ENCODE measurements at places on chromosomes 6 and 20.

DNA sequence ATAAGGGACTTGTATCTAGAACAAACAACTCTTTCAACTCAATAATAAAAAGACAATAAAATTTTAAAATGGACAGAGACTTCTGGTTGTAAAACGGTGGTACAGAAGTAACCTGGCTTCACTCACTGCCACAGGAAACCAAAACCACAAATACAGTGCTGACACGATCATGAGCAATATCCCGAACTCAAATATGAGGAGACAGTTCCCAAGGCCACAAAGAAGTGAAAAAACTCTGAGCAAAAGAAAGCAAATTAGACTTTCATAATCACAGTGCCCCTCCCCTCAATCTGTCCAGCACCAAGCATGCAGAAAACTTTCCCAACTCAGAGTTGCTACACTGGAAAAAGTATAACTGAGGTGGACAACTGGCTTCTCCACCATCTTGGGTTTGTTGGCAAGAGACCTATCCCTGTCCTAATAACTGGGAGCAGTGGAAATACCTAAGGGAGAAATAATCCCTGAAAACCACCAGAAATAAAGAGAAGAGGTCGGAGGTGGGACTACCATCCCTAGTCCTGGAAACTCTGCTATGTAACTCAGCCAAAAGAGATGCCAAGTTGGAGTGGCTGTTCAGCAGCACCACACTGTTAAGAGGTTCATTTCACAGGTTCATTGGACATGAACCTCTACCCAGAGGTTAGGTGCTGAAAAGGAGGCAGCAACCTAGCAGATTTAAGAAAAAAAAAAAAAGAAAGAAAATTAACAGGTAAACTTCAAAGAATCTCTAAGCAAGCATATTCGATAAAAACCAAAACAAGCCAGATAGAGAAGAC, 55.5 kb downstream of the REV3L start:
- DNase-seq, result no peak

DNA sequence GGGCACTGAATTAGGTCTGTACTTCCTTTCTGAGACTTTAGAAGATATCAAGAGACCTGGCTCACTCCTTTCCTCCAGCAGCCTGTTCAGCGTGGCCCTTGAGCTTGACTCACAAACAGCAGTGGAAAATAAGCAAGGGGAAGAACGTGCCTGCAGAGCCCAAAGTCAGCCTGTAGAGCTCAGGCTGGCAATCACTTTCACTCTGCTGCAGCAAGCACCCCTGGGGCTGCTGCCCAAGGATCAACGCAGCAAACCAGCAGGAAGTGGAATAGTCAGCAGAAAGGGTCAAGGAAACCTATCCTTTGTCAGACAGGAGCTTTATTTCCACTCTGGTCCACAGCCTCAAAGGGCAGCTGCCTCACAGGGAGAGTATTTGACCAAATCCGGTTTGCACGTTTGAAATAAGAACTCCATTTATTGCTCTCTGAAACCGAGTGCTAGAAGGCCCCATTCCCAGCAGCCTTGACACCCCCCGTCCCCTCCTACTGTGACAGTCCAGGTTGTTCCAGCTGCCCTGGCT, 77.4 kb downstream of the PRDM1 start:
- DNase-seq, result no peak

GRCh38 chr6:140609321-140609720, 1234.9 kb upstream of the CITED2 start:
- DNase-seq, result no peak

- DNase-seq, result no peak
Observed at GRCh38 chr6:16166871-16167608, 38.2 kb downstream of the MYLIP start.

- DNase-seq, result no peak
Observed at GRCh38 chr20:39946053-39946810, 742.8 kb downstream of the MAFB start.

DNA sequence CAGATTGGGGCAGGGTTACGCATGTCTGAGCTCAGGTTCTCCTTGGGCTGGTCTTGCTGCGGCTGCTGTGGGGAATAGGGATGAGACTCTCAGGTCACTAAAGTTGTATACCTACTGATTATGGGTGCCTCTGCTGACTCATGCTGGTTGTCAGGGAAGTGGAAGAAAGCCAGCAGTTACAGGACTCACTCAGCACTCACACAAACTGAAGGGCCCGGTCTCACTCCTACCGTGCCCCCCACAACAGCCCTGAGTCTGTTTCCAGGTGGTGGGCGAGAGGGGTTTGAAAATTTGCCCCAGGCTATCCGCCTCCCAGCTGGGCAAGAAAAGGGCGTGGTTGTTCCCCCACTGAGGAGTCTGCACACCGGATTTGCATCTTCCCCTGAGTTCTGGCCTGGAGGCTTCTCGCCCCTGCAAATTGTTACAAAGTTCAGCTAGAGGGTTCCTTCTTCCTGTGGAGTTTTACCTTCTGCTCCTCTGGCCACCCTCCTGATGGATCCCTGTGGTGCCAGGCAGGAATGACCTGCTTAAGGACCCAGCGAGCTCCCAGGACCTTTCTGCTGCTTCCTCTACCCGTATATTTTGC, 659.2 kb downstream of the HDGFL1 start:
- no peak for DNase-seq

DNA sequence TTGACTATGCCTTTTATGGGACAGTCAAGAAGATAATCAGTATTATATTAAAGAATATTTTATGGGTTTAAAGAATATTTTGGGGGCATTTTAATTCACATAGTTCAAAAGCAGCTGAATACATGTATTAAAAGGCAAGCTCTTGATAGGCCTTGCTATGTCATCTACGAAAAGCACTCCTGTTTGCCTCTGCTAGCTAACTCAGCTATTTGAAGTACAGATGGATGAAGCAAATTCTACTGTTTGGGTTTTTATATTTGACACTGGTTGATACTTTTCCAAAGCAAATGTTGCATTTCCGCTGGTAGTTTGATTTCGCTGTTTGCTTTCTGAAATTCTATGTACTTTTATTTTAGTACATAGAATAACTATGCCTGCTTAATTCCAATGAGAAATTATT, 47.0 kb downstream of the SLC22A3 start:
- DNase-seq, result no peak

GRCh38 chr20:37622728-37623127, 71.1 kb upstream of the CTNNBL1 start:
- DNase-seq, result no peak

DNA sequence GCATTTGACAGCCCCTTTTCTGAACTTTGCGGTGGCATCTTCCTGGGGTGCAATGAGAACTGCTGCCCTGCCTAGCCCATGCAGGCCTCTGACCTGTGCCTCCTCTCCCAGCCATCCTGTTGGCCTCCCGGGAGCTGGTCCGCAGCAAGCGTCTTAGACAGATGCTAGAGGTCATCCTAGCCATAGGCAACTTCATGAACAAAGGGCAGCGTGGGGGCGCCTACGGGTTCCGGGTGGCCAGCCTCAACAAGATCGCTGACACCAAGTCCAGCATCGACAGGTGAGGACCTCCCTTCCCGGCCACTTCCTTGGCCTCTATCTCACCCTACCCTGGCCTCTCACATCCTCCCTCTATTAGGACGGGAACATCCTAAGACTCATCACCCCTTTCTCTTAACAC, 37.6 kb downstream of the MOCS1 start:
- no peak for DNase-seq

DNA sequence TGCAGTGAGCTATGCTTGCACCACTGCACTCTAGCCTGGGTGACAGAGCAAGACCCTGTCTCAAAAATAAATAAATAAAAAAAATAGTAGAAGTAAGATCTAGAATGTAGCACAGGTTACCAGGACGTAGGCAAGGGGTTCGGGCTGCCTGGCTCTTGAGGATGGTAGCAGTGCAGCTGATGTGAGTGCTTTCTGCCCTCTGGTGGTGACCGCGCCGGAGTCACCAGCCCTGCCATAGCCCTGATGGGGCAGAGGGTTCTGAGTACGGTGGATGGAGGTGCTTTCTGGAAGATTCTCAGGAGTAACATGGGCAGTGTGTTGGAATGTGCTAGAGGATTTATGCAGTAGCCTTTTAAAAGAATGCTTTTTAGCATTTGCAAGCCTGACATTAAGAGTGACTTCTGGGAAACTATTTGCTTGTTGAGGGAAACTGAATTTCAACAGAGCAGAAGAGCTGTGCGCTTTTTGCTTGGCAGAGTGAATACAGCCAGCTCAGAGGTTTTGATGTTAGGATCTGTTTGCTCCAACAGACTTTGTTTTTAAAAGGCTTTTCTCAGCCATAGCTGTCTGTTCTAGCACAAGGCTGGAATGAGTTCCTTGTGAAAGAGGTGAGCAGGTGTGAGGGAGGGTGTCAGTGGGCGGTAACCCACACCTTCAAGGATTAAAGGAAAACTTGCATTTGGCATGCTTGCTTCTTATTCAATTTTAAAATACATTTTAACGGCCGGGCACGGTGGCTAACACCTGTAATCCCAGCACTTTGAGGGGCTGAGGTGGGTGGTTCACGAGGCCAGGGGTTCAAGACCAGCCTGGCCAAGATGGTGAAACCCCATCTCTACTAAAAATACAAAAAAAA, 65.9 kb downstream of the PTPN1 start:
- peak; percentile 65 for DNase-seq

DNA sequence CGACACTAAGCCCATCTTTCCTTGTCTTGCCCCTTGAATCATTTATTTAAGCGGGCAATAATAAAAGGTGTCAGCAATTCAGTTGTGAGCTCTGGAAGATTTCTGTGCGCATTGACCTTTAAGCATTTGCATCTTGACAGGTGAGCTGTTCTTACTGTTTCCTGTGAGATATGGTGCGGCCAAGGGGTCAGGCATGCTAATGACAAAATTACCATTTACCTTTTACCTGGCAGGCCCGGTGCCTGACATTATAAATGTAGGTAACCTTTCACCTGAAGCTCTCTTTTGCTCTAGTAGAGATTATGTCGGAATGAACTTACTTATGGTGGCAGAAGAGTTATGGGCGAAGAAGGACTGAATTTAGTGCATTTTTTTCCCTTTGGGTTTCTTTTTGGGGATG, 89.3 kb upstream of the EEF1E1 start:
- DNase-seq, result no peak

DNA sequence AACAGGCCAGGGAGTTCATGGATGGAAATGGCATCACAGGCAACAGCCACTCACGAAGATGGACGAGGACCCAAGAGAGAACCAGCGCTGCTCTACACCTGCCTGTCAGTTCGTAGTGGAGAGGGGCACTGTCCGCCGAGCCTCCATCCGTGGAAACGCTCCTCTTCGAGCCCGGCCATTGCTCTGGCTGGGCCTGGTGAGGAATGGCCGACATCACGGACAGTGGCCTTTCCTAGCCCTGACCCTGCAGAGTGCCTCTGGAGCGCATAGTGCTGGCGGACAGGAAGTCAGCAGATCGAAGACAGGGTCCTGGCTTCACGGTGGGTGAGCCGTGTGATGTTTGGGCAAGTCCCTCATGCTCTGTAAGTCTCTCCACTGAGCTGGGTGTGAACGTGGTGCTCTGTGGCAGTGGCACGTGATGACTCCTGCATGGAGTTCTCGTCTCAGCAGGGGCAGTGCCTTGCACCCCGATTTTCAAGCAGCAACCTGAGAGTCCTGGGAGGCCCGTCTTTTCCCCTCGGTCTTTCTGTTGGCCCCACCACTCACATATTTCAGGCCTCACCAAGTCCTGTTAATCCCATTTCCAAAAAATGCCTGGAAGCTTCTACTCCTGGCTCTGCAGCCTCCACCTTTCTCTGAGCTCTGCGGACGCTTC, 214.4 kb downstream of the ERMARD start:
- DNase-seq, result no peak

DNA sequence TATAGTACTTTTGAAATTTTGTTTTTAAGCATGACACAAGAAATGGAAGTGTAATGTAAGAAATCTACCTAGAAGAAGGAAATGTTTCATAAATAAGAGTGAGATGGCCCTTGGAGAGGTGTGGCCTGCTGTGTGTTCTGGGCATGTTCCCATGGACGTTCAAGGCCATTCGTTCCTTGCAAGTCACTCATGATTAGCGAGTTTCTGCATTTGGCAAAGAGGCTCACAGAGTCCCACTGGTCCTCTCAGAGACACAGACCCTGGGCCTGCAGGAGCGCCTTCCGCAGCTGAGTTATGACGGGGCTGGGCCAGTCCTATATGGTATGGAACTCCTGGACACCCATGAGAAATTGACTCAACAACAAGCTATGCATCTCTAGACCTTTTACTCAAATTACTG, 7.2 kb downstream of the THBS2 start:
- DNase-seq, result no peak

GRCh38 chr6:137412562-137412961, 81.6 kb downstream of the OLIG3 start:
- DNase-seq, result no peak

GRCh38 chr20:57495978-57496377, 29.0 kb downstream of the CTCFL start:
- DNase-seq, result no peak

GRCh38 chr6:12750416-12750815, 33.8 kb downstream of the PHACTR1 start:
- DNase-seq, result no peak

DNA sequence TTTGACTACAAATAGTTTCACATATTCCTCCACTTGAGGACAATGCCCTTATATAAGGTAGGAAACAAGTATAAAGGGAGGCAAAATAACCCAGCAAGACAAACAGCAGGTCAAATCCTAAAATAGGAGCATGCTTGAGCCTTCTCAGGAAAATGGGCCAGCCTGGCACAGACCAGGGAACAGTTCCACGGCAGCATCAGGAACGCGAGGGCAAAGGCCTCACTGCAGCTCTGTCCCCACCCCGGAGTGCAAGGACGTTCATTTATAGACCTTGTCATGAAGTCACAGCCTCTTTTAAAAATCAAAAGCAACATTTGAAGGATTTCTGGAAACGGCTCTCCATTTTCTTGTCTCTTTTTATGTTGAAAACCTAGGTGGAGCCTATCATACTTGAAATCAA, 17.1 kb downstream of the PDE10A start:
- DNase-seq, result no peak

DNA sequence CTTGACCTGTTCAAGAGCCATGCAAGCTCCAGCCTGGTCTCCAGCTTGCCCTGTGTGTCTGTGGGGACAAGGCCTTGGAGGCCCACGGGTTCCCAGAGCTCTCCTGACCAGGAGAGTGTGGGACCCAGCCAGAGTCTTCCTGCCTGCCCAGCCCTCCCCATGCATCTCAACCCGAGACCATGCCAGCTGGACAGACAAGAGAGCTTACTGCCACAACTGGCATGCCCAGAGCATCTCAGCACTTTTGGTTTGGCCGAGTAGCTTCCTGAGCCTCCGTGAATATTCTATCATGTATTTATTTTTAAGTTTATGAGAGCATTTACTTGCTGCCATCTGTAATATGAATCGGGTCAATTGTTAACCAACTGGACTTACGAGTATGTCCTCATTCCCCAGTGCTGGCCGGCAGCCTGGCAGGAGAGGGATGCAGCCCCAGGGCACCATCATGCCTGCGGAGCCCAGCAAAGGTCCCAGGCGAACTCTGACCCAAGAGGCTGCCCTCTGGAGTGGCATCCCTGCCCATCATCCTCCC, 14.9 kb downstream of the IP6K3 start:
- no peak for DNase-seq

GRCh38 chr20:49345524-49345923, 67.7 kb upstream of the ZNFX1 start:
- DNase-seq, result no peak

- no peak for DNase-seq
Observed at GRCh38 chr6:20412682-20413073, 11.0 kb downstream of the E2F3 start.

Data from thymus (tissue), 14 donors.